ENCODE measurements at places on chromosomes 5 and 9.

DNA sequence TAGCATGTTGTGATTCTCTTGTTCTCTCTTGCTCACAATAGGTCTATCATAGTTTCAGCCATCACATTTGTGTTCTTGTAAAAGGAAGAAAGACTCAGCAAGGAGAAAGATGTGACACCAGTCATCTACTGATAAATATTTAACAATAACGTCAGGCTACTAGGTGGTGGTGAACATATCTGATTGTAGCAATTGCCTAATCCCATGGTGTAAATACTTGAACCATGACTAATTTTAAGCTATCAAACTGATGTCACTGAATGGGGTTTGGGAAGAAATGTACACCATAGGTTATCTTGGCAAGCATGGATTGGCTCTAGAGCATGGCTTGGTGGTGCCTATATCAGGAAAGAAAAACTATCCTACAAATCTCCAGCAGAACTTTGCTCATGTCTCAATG lies 16.6 kb downstream of the DMRTA1 start:
- DNase-seq = peak; percentile 15

GRCh38 chr9:447230-448025 lies 232.8 kb downstream of the DOCK8 start:
- peak; percentile 77 for DNase-seq

- peak; percentile 28 for DNase-seq
These were observed 1997.7 kb downstream of the MAT2B start for GRCh38 chr5:165502893-165503691.

- no peak for DNase-seq
These were observed 52.8 kb upstream of the PHF2 start for GRCh38 chr9:93523518-93524144.

GRCh38 chr5:146751781-146752401 lies 126.7 kb downstream of the PPP2R2B start:
- DNase-seq = no peak

DNA sequence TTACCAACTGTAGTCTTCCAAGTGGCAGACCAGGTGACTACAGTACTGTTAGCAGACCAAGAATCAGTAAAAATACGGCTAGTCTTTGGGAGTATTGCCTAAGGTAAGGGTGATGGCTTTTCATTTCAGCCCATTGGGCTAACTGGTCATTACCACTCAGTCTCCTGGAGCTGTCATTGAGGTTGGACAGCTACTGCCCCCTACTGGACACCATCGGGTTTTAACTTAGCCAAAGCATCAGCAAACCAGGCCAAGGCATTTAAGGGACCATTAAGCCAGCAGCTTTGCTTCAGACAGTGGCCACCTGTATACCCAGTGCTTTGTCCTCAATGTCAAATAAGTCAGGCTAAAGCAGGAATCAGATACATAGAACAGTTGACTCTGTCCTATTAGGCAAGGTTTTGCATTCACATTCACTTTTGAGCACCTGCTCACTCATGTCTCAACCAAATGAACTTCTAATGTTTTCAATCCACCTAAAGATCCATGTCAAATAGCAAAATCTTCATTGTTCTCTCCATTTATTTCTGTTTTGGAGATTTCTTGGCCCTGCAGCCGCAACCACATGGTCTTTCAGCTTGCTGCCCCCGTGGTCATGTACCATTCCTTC lies 117.2 kb downstream of the INVS start:
- DNase-seq = peak; percentile 66

DNA sequence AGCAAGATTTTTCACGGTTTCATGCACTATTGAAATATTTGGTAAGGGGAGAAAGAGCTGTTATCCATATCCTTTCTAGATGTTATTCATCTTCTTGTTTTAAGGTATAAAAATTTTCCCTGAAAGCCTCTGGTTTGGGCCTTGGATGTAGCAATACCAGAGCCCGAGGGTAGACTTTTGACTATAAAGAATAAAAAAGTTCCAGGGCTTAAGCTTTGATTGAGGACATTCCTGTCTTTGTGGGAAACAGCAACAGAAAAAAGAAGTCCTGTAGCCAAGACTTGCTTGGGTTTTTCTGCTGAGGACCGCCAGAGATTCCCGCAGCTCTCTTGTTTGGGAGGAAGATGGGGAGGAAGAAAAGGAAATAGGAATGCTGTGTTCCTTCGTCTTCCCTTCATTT lies 440.0 kb upstream of the WWC1 start:
- DNase-seq = no peak

- DNase-seq = no peak
These were observed 275.5 kb upstream of the TAS2R1 start for GRCh38 chr5:9905661-9906060.

DNA sequence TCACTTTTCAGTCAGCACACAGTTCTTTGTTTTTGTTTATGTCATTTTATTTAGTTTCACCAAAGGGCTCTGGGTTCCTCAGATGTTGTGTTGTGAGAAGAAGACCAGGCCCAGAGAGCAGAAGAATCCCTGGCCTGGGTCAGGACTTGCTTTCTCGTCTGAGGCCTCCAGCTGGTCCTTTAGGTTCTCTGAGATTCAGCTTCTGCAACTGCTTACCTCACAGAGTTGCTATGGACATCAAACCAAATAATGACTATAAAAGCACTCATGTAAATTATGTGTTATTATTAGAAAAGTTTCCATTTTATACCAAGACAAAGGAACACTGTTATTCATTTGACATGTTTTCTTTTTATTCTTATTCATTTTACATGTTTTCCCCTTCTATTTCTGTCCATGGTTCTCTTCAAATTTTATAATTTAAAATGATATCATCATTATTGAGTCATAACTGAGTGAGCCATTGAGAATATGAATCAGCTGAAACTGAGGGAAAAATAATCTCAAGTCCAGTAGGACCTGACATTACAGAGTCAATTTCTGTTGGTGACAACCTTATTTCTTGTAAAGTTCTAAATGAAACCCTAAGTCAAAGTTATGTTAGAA lies 44.0 kb upstream of the GLRX start:
- DNase-seq = no peak

DNA sequence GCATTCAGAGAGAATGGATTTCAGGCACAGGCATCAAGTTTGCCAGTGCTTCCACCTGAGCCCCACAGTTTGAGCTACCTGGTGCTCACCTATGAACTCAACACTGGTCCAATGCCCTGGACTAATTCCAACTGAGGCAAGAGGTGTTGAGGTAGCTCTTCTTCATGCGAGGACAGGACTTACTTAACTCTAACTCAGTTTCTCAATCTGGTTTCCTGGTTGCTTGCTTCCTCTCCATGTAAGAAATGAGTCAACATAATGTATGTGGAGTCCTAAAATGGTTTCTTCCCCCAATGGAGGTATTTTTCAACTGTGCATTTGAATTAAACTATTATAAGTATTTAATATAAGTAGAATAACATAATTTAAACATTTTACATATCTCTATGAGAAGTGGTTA lies 523.6 kb upstream of the DAB2 start:
- DNase-seq = no peak

DNA sequence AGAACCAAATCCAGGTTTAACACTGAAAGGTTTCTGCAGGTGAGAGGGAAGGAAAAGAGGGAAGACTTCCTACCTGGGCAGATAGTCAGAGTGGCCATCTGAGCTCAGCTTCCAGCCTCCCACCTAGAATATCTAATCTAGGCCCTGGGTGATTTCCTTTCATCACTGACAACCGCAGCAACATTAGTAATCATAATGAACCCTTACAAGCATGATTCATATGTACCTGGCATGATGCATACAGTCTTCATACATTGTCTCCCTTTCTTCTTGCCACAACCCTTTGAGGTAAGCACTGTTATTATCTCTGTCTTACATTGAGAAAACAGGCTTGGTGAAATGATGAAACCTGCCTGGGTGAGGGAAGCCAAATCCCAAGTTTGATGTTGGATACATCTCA lies 13.5 kb downstream of the AFAP1L1 start:
- DNase-seq = no peak

Data from iris pigment epithelial cell (primary cell).